ENCODE measurements at places on chromosomes 4 and X.

DNA sequence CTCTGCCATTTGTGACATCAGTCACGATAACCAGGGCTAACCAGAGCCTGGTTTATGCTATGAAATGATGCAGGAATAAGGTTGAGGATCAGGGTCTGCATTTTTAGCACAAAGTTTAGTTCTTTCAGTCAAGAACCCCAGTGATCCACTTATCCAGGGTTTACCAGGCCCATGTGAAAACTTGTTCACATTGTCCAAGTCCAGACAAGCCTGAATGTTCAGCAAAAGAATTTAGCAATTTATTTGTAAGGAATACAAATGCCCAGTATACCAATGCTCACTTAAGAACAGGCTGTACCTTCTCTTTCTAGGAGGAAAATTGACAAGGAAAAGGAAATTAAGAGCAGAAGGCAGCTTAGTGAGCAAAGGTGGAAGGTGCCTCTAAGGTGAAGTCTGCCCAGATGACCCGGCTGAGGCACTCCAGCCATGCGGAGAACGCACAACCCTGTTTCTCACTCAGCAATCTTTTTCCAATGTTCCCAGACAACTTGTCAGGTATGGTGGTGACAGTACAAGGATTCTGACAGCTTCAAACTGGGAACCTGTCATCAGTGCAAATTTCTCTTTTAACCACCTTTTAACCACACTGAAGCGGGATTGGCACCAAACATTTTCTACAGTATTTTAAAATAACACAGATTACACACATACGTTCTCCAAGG, 54.0 kb downstream of the TBC1D9 start:
- no peak for DNase-seq

- DNase-seq, result no peak
These were observed 105.4 kb downstream of the SYNPO2 start for GRCh38 chr4:118994030-118994429.

DNA sequence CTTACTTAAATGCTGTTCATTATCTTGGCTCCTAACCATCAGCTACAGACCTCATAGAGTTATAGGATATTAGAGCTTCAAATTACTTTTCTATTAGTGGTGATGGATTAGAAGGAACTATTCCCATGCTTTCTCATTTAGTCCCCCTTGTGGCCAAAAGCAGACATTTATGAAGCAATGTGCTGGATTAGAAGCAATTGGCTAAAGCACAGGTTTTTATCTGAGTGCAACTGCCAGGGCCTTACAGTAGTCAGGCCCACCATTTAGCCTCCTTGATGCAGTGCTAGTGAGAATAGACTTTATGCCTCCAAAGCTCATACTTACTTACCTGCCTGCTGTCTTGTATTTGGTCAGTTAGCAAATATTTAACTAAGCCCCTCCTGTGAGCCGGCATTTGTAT, 93.0 kb downstream of the TSPAN7 start:
- DNase-seq, result no peak

DNA sequence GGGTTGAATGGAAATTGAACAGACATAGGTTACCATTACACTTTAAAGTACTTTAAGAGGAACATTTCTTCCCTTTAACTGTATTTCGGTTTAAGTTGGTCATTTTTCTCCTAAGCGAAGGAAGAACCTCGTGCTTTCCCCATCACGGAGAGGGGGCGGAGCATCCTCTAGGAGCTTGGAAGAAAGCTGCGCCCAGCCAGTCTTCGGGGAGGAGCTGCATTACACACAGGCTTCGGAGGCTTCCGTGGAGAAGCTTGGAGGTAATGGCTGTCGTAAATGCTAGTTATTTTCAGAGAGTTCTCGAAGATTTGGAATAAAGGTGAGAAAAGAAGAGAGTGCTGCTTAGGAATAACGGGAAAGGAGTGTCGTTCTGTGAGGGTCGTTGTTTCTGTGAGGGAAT, at the start of gene PWWP3B:
PWWP3B (plus strand) TSS at position 199 of the 400 bp plus-strand sequence. CDS start 37,128 bp downstream, outside the sequence.
- no peak for DNase-seq

GRCh38 chrX:115894087-115894486, 276.5 kb upstream of the AGTR2 start:
- DNase-seq, result no peak

GRCh38 chr4:176963121-176963520, 170.4 kb upstream of the VEGFC start:
- DNase-seq, result no peak

GRCh38 chr4:170675568-170676262, 586.0 kb upstream of the AADAT start:
- DNase-seq, result no peak

DNA sequence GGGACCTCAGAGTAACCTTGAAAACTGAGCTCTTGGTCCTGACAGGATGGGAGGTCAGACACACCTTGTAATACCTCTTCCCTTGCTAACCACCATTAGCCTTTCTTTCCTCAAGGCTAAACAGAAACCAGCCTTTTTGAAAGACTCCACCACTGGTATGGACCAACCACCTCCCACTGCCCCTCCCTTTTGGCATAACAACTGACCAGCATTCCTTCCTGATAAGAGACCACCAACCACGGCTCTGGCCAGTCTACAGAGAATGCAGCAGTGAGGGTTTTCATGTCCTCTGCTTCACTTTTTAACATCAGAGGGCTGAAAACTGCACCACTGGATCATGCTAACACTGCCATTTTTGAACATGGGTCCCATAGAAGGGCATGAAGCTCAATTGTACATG, 100.2 kb upstream of the MID1IP1 start:
- DNase-seq, result no peak

DNA sequence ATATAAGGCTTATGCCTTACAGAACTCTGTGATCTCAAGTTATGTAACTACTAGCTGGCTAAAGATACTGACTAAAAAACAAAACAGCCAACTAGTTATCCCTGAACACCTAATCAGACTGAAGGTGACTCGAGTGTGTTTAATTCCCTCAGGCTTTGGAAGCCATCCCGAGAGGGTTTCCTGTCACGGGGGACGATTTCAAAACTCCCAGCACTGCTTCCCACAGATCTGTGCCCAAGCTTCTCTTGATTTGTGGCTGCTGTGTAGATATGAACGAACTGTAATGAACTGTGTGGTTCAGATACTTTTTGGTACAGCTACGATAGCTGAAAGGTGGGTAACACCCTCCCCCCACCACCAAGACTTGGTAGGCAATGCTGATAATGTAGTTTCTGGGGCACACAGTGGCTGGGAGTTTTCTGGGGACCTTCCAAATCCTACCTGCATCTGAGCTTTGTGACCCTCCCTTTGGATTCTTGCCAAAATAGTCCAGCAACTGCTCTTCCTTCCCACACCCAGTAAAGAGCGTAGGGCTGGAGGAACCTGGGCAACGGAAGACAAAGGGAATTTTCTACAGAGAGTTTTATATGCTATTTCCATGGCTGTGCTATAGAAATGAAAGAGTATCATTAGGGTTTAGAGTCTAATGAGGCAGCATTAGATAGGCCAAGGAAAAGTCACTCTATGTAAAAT, 148.8 kb downstream of the MGST2 start:
- no peak for DNase-seq

DNA sequence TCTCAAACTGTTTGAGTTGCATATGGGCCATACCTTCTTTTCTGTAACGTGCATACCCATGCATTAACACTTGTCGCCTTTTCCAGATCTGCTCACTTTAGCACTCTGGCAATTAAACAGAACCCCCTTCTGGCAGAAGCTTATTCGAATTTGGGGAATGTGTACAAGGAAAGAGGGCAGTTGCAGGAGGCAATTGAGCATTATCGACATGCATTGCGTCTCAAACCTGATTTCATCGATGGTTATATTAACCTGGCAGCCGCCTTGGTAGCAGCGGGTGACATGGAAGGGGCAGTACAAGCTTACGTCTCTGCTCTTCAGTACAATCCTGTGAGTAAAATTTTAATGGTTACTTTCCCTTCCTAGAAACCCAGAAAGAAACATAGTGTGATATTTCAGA, 4.8 kb downstream of the OGT start:
- no peak for DNase-seq

- no peak for DNase-seq
These were observed 22.5 kb upstream of the AFM start for GRCh38 chr4:73459048-73459421.

DNA sequence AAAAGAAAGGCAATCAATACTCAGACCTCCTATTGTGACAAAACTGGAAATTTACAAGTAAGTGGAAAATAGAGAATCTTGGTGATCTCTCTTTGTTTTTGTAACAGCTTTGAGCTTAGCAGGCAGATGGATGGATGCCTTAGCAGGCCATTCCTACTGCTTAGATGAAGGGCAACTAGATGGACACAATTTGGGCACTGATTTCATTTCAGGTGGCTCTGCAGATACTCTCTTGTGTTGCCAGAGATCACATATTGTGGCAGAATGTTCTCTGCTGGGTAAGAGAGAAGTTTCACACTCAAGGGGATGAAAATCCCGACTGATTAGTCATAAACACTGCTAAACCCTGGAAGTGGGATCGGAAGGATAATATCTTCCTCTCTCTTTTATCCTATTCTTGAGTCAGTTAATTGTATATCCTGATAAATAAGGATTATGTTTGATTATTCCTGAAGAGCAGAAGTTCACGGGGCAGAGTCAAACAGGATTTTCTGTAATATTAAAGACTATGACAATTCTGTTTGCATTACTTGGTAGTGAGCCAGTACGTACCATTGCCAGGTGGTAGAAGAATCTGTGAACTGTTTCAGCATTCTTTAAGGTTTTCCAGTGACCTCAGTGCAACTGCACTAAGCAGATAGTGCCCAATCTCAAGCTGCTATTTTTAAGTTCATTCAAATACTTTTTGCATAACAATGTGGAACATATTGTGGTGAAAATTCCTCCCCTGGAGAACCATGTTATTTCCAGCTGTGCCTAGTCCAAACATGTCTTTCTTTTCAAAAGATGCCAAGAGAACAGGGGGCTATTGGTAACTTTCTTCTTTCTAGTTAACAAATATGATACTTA, 974.3 kb downstream of the FSTL5 start:
- no peak for DNase-seq

GRCh38 chr4:6043843-6044242, 25.6 kb upstream of the C4orf50 start:
- DNase-seq, result no peak

GRCh38 chr4:65983061-65983460, 312.8 kb upstream of the EPHA5 start:
- DNase-seq, result no peak

- DNase-seq, result peak; percentile 49
These were observed 43.2 kb downstream of the ZBTB49 start for GRCh38 chr4:4333265-4333706.

DNA sequence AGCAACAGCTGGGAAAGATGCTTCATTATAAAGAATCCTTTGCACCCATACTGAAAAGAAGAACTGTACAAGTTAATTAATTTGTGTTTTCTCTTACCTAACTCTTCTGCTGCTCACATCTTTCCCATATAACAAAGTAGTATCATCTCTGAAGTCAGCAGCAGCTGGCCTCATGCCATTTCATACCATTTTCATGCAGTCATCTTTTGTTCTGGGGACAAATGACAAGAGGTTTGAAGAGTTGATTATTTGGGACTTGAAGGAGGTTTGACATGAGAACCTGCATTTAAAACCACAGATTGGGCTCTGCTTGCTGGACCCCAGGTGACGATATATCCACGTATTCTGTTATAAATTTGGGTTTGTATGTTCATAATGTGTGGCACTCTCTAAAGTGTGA, 430.3 kb downstream of the SPRY1 start:
- peak; percentile 56 for DNase-seq

DNA sequence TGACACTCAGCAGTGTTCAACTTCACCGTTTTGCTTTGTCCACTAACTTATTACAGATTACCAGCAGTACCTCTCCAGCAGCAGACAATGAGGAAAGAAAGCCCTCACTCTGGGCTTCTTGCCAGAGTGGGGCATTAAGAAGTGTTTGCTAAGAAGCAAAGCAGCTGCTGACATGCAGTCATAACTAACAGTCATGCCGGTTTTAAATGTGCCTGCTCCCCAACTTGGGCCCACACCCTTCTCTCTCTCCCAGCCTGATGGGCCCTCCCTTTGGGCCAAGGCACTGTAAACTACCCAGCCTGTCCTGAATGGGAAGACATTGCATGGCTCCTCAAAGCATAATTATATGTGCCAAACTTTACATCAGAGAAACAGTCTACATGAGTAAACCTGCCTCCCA, 54.6 kb upstream of the HHIP start:
- no peak for DNase-seq

GRCh38 chr4:70706044-70706461, 15.7 kb upstream of the RUFY3 start:
- DNase-seq, result no peak

DNA sequence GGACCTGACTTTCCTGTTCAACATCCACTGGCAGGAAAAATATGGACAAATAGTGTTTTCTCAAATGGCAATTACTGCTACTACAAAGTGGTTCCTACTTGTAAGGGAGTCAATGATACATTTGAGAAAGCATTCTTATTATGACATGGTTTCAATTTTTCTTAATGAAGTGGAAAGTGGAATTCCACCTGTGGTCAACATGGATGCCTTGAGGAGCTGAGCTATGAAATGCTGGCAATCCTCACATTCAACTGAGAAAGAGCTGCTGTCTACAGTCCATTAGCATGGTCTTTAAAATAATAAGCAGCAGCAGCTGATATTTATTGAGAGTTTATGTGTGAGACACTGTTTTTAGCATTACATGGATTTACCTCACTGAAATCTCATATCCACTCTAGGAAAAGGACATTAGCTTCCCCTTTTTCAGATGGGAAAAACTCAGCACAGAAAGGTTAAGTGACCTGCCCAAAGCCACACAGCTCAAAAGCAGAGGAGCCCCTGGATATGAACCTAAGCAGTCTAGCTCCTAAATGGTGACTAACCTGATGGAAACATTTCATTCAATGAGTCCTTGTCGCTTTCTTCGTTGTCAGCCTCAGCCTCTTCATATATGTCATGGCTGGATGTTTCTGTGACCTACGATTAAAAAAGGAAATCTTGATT, 29.2 kb downstream of the MAP7D3 start:
- DNase-seq, result no peak

GRCh38 chrX:9605484-9605883, 140.6 kb downstream of the TBL1X start:
- DNase-seq, result no peak

GRCh38 chr4:166972071-166972470, 262.2 kb downstream of the SPOCK3 start:
- no peak for DNase-seq

DNA sequence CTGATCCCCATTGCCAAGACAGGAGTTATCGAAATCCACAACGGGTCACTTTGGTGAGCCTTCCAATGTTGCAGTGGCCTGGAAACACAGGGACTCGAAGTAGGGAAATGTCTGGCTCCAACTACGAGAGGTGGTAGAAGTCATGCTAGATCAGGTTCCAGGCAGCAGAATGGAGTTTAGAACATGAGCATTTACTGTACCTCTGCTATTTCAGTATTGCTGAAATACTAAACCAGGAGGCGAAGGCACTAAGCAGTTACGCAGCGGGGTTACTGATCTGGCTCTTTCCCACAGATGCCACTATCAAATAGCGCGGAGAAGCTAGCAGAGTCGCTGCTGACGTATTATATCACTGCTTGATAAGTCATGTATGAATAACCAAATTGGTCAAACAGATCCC, 56.3 kb downstream of the PTCHD1 start:
- no peak for DNase-seq

- DNase-seq, result no peak
These were observed 9.3 kb upstream of the PRMT9 start for GRCh38 chr4:147693218-147693617.

GRCh38 chrX:25068340-25068739, 52.6 kb upstream of the ARX start:
- no peak for DNase-seq

All from right forelimb (tissue), 1 donor.